ENCODE measurements at places on chromosomes 7 and 10.

DNA sequence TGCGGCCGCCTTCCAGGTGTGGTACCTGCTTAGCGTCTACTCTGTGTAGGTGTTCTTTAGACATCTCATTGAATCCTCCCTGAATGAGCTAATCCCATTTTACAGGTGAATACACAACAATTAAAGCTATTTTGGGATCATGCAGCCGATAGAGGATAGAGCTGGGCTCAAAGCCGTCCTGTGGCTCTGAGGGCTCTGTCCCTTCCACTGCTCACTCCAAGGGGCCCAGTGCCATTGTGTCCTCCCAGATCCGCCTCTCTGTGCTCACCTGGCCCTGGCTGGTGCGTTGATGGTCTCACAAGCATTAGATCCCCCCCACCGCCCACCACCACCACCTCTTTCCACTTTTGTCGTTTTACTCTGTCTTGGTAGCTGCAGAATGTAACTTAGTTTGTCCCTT, 13.1 kb downstream of the NPTX2 start:
- DNase-seq: no peak

DNA sequence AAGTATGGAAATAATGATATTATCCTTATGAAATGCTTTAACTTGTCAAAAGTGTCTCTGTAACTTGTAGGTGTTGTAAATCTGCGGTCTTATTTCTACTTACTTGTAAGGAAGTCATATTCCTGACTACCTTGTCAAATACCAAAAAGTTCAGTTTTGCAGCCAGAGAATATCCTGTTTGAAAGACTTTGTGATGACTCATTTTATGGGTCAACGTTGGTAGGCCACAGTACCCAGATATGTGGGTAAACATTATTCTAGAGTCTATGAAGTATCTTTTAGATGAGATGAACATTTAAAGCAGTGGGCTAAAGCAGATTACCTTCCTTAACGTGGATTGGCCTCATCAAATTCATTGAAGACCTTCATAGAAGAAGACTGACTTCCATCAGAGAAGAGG, 195.3 kb downstream of the PPP1R9A start:
- no peak for DNase-seq

GRCh38 chr7:137160236-137160635, 183.3 kb downstream of the PTN start:
- no peak for DNase-seq

DNA sequence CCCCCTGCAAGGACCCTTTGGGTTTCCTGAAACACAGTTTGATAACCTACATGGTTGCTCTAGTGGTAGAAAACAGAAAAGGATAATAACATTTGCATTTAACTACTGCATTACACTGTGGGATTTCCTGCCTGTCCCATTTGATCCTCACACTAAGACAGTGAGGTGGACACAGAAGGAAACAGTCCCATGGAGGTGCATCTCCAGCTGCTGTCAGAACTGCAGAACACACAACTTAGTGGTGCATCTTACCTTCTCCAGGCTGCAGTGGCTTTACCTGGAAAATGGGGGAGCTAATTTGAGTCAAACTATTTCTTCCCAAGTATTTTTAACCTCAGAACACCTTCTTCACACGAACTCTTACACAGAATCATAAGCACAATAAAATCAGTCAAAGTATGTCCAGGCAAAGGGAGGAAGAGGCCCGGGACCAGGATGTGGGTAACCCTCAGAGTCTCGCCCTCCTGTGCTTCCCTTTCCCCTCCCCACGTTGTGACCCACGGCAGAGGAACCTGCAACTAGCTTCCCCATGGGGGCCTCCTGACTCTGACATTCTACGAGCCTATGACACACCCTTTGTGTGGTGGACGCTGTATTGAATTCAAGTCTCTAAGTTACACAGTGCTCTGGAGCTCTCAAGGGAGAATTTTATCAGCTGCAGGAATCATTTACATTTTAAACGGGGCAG, 33.7 kb downstream of the SCRN1 start:
- DNase-seq: peak; percentile 2

- DNase-seq: no peak
Observed at GRCh38 chr7:112510001-112510742, 29.4 kb downstream of the LSMEM1 start.
